Prostate gland (tissue), 2 donors: ENCODE measurements at places on chromosomes 16 and 17. TPM values are rescaled to one million over a fixed set of nuclear protein-coding genes. Genes with fewer than 3 reads are reported as not detected.

The TMEM235 gene
- not detected for total RNA-seq

DNA sequence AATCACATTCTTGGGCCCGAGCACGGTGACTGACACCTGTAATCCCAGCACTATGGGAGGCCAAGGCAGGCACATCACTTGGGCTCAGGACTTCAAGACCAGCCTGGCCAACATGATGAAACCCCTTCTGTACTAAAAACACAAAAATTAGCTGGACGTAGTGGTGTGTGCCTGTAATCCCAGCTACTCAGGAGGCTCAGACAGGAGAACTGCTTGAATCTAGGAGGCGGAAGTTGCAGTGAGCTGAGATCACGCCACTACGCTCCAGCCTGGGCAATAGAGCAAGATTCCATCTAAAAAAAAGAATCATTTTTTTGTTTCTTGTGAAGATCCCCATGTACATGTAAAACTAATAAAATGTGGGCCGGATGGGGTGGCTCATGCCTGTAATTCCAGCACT, 53.1 kb upstream of the ATF7IP2 start:
- no peak for DNase-seq

DNA sequence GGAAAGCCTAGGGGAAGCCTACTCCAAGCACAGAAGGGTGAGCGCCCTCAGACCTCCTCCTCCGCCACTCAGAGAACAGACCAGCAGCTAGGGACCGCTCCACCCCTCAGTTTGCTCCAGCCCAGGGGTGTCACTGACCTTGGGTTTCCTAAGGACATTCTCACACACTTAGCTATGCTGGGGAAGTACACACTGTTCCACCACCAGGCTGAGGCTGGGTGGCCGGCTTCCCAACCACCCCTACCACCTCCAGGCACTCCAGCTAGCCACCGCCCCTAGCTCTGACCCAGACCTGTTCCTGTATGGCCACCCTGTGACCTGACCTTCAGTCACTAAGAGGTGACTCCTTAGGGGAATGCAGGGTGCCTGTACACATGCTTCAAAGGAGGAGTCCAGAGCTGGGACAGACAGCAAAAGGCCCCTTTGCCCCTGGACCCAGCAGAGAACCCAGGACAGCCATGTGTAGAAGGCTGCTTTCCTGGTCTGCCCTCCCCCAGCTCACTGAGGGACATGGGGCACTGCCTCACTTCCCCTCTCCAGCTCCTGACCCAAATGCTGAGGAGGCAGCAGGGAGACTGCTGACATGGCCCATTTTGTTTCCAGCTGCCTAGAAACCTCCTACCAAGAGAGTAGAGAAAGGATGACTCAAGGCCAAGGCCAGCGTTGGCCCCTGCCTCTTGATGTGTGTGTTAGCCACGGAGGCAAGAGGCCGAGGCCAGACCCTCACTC, 6.7 kb downstream of the HSPB9 start:
- DNase-seq = no peak

- DNase-seq = no peak
These were observed 19.9 kb downstream of the CFAP20 start for GRCh38 chr16:58109330-58109729.

- no peak for DNase-seq
These were observed 6.5 kb upstream of the HBM start for GRCh38 chr16:159136-159849.

DNA sequence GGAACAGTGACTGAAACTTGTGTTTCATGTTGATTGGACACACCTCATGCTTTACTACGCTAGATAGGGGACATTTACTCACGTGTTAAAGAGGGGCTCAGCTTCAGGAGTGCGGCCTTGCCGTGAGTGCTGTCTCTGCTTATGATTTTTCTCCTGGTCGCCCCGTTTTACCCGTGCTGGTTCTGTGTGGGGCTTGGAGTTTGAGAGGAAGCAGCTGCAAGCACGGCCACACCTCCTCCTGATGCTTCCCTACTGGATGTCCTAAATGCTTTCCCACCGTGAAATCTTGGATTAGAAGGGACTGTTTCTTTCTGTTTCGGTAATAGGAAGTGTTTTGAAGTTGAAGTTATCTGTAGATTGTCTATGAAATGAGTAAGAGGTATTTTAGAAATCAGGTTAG, 54.0 kb upstream of the ZNF750 start:
- DNase-seq = no peak
